Stimulated activated CD8-positive, alpha-beta memory T cell treated with anti-CD3 and anti-CD28 coated beads, Interleukin-7, amount 100 ng/mL, for 48 hours (primary cell): ENCODE measurements at places on chromosomes 3 and 15.

DNA sequence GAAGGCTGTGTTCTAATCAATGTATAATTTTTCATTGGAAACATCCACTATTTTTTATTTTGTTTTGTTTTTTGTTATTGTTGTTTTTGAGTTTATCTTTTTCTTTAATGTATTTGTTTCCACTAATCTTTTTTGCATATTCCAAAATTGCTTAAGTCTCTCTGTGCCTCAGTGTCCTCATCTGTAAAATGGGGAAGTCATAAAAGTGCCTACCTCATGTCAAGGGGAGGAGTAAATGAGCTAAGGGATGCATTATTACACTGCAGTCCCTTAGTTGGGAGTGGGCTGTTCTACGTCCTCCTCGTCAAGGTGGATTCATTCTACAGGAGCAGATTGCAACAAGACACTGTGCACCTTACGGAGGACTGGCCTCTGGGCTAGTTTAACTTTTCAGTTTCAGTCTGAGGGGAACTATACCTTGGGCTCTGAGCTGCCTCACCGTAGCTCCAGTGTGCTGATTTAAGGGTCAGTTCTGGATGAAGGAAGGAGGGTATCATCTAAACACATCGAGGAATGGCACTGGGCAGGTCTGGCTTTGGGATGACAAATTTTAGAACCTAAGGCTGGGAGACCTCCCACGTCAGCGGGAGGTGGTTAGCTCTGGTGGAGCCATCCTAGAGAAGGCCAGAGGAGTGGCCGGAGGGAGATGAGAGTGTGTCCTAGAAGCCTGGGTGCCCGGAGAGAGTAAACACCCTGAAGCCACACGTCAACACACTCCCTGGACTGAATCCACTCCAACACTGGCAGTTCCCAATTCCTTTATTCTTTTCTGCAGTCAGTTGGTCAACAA is 5.1 kb upstream of the SRP14 start:
- DNase-seq = no peak

GRCh38 chr3:194536871-194537637 is 50.3 kb upstream of the ATP13A3 start:
- no peak for DNase-seq

DNA sequence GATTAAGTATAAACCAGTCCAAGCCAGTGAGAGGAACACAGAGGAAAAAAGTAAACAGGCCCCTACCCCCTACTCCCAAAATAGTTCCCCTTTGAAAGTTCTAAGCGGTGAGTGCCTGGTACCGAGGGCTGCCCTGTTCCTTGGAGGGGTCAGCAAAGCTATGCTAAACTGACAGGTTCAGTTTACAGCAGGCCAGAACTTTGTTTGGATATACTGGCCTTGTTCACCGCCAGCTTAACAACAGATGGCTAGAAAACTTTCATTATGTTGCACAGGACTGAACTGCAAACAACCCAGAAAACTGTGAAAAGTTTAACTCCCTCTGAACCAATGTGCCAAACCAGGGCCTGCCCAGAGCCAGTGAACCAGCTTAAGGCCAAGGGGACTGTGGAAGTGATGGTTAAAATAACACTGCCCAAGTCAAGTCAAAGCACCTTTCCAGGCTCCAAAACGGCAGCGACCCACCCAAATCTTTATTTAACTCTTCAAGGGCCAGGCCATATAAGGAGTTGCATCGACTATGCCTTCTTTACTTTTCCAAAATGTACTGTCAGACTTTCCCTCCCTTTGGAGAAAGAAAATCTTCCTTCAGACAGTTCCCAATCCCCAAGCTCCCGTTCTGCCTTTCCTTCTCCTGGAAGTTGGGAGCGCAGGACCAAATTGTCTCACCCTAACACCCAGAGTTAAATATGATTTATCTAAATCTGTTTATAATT is 448.0 kb downstream of the FOXP1 start:
- DNase-seq = no peak

DNA sequence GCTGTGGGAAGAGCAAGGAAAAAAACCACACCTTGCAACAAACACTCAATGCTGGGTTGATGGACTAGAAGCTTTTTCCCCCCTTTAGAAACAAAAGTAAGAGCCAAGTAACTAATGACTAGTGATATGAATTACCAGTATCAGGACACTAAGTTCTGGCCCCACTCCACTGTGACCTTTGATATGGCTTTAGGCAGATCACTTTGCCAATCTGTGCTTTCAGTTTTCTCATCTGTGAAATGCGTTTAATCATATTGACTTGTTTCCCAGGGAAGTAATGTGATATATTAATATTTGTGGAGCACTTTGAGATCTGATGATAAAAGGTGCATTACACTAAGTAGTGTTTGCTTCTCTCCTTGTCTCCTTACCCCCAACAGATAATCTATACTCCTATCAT is 319.3 kb upstream of the SATB1 start:
- DNase-seq = no peak

DNA sequence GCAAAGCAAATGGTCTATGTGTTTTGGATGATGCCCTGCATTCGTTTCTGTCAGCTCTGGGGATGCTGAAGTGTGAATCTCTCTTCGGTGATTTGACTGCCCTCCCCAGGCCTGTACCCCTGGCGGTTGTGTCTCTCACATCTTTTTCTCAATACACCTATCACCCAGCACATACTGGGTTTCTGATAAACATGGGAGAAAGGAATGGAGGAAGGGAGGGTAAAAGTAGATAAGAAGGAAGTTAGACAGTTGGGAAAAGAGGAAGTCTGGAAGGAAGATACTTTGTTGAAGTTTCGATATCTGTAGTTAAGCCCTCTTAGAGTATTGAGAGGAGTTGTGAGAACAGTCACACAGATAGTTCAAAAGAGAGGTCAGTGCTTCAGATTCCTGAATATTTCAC is 35.8 kb upstream of the LRTM1 start:
- no peak for DNase-seq

DNA sequence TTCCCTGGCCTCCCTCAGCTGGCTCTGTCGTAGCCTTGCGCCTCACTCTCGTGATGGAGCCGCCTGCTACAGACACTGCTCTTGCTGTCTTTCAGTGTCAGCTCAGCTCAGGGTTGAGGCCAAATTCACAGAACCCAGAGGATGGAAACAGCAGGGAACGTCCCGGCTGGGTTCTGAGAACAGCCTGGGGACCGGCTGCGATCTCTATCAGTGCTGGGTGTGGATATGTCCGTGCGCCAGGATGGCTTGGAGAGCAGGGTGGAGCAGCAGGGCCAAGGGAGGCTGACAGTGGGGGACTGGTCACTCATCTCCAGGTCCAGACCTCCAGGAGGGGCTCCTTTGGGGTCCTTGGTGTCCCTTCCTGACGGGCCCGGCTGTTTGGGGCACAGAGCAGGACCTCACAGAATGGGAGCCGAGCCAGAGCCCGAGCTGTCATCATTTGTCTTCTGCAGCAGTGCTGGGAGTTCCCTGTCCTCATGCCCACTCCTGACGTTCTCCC is 18.4 kb downstream of the KLF15 start:
- DNase-seq = no peak

- DNase-seq = no peak
These were observed 602.4 kb upstream of the MDFIC2 start for GRCh38 chr3:70914862-70915261.

DNA sequence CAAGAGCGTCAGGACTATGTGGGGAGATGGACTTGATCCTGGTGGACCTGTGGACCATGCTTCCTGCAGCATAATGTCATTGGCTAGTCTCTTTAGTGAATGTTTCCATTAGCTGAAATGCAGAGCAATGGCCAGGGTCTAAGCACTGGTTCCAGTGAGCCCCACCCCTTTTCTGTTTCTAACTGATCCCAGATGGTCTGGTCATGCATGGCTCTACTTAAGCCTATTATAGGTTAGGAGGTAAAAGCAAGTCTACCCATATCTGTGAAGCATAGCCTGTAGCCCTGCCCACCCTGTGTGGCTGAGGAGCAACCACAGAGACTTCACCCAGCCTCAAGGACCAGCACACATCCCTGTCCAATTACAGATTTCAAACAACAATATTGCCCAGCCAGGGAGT is 419.2 kb downstream of the ZNF385D start:
- no peak for DNase-seq

GRCh38 chr3:57154470-57155309 is 10.5 kb downstream of the IL17RD start:
- no peak for DNase-seq

GRCh38 chr3:112974178-112974517 is 755 bp downstream of the CD200R1 start:
- DNase-seq = no peak

- no peak for DNase-seq
These were observed 176.7 kb upstream of the TLE3 start for GRCh38 chr15:70274255-70274880.
